Thoracic aorta (tissue), 2 donors: ENCODE measurements at places on chromosomes 4 and X.

- no peak overlapping the region for H3K27ac ChIP-seq
- no peak overlapping the region for H3K4me3 ChIP-seq
- no peak for DNase-seq
- no peaks in the 10 kb centered on the region for H3K4me1 ChIP-seq
- no peaks in the 10 kb centered on the region for H3K36me3 ChIP-seq
Measured at GRCh38 chrX:1134156-1134555, 78.3 kb downstream of the CRLF2 start.

- H3K27ac ChIP-seq = no peak overlapping the region
- no peaks in the 10 kb centered on the region for H3K4me1 ChIP-seq
- H3K4me3 ChIP-seq = no peak overlapping the region
- H3K27me3 ChIP-seq = no peaks in the 10 kb centered on the region
- no peak for DNase-seq
Measured at GRCh38 chr4:40221744-40222143, 24.9 kb downstream of the RHOH start.

DNA sequence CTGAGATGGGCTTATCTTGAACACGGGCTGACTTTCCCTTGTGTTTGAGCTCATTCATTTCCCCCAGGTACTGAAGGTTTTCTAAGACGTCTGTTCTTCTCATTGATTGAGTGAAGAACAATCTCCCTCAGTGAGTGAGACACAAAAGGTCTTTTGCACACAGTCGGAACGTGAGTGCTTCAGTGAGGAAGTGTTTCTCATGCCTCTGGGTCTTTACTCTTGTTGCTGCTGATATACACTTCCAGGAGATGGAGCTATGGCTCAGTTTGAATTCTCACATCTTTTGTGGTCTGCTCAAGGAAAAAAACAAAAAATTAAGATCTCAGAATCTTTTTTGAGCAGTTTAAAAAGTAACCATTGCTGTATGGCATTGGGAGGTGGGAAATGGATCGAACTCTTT lies 981.9 kb upstream of the TENM3 start:
- no peaks in the 10 kb centered on the region for H3K36me3 ChIP-seq
- no peaks in the 10 kb centered on the region for H3K27me3 ChIP-seq
- DNase-seq = no peak
- H3K4me1 ChIP-seq = no peaks in the 10 kb centered on the region
- no peak overlapping the region for H3K4me3 ChIP-seq

GRCh38 chrX:53642337-53642736 lies 44.2 kb downstream of the HUWE1 start:
- no peaks in the 10 kb centered on the region for H3K4me1 ChIP-seq
- H3K36me3 ChIP-seq = peaks cover 6% of the 10 kb centered on the region
- H3K27me3 ChIP-seq = no peaks in the 10 kb centered on the region
- H3K4me3 ChIP-seq = no peak overlapping the region

DNA sequence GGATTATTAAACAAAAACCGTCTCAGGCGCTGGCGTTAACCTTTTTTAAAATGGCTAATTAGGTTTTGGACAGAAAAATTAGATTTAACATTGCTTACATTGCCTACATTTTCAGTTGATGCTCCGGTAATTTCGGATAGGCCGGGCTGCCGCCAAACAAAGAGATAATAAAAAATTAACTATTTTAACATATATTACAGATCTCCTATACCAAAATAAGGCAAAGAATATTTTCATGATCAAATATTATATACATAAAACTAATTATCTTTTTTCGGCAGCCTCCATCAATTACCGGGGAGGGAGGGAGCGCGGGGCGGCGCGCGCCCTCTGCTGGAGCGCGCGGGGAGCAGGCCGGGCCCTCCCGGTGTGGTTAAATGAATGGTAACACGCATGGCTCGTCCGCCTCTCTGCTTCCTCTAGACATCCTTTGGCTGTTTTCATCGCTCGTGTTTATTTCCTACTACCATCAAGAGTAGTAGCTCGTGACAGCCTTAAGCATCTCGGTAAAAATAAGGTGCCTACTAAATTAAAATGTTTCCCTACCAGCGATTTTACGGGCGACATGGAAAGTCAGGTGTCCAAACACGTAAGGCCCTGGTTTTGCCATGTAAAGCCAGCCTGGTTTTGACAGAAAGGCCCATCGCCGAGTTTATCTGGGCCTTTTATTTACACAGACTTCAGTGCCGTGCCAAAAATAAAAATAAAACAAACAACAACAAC lies 52.4 kb upstream of the TMEM33 start:
- H3K27ac ChIP-seq = no peak overlapping the region
- peaks cover 16% of the 10 kb centered on the region for H3K27me3 ChIP-seq
- H3K36me3 ChIP-seq = no peaks in the 10 kb centered on the region
- no peak for DNase-seq

DNA sequence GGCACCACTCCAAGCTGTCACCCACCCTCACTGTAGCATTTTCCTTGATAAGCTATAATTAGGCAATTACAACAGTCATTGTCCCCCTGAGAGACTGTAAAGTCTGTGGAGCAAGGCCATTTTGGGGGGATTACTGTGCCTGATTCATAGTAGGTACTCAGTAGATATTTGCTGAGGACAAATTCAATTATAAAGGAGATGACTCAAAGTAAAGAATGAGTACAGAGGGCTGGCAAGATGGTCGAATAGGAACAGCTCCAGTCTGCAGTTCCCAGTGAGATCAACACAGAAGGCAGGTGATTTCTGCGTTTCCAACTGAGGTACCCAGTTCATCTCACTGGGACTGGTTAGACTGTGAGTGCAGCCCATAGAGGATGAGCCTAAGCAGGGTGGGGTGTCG lies 42.0 kb downstream of the MAOB start:
- H3K27me3 ChIP-seq = no peaks in the 10 kb centered on the region
- no peak for DNase-seq
- H3K27ac ChIP-seq = no peak overlapping the region
- no peaks in the 10 kb centered on the region for H3K36me3 ChIP-seq
- H3K4me1 ChIP-seq = peaks cover 4% of the 10 kb centered on the region

DNA sequence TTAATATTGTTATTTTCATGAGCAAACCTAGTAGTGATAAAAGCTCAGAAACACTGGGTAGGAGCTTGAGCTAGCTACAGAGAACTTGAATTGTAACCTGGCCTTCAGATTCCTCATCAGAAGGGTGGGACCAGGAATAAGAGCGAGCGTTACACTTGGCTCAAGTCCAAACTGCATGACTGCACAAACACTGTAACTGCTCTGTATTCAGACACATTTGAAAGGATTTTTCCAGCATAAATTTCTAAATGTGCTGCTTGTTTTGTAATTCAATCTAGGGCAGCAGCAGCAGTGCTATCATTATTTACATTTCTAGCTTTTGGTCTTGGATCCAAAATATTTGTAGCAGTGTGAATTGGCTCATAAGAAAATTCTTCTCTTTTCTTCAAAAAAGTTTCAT lies 133.0 kb upstream of the TMLHE start:
- H3K27ac ChIP-seq = no peak overlapping the region
- no peak for DNase-seq
- H3K4me3 ChIP-seq = no peak overlapping the region
